ENCODE measurements at places on chromosomes 12 and 14. TPM values are rescaled to one million over a fixed set of nuclear protein-coding genes. Genes with fewer than 3 reads are reported as not detected.

The TAC3 gene
- total RNA-seq, result not detected

The SPIC gene
- not detected for total RNA-seq

The ASB2 gene
- 1.2 TPM for total RNA-seq

The STAC3 gene
- total RNA-seq, result 2.0 TPM

The TSPAN9 gene
- 1.3 TPM for total RNA-seq

The LGMN gene
- total RNA-seq, result 4.5 TPM

The NAV3 gene
- total RNA-seq, result not detected

The PTHLH gene
- total RNA-seq, result not detected

Data from CD4-positive, alpha-beta T cell (primary cell).